Lung microvascular endothelial cell (primary cell): ENCODE measurements at places on chromosomes 5 and 9. TPM values are rescaled to one million over a fixed set of nuclear protein-coding genes. Genes with fewer than 3 reads are reported as not detected.

PTPRD gene
- total RNA-seq, result 1.2 and 2.4 TPM in 2 replicates

ENDOG gene
- 21.6 and 29.6 TPM in 2 replicates for total RNA-seq

RNF183 gene
- total RNA-seq, result not detected in 2 replicates

CDKN2A gene
- total RNA-seq, result 0.60 and 13.3 TPM in 2 replicates

SHOC1 gene
- not detected in 2 replicates for total RNA-seq

DDX46 gene
- total RNA-seq, result 12.6 and 14.7 TPM in 2 replicates

ZNF367 gene
- 2.4 and 3.5 TPM in 2 replicates for total RNA-seq

UBAC1 gene
- total RNA-seq, result 22.2 and 24.0 TPM in 2 replicates

LHFPL2 gene
- 24.4 and 31.2 TPM in 2 replicates for total RNA-seq

ORM2 gene
- not detected in 2 replicates for total RNA-seq

RAPGEF1 gene
- 32.1 and 35.3 TPM in 2 replicates for total RNA-seq

NIPAL4 gene
- not detected in 2 replicates for total RNA-seq

NR2F1-AS1 gene
- total RNA-seq, result 16.1 and 29.8 TPM in 2 replicates

SPATA31E1 gene
- total RNA-seq, result not detected in 2 replicates
